Activated CD4-positive, alpha-beta T cell treated with anti-CD3 and anti-CD28 coated beads for 24 hours (primary cell): ENCODE measurements at places on chromosomes 13 and 19.

DNA sequence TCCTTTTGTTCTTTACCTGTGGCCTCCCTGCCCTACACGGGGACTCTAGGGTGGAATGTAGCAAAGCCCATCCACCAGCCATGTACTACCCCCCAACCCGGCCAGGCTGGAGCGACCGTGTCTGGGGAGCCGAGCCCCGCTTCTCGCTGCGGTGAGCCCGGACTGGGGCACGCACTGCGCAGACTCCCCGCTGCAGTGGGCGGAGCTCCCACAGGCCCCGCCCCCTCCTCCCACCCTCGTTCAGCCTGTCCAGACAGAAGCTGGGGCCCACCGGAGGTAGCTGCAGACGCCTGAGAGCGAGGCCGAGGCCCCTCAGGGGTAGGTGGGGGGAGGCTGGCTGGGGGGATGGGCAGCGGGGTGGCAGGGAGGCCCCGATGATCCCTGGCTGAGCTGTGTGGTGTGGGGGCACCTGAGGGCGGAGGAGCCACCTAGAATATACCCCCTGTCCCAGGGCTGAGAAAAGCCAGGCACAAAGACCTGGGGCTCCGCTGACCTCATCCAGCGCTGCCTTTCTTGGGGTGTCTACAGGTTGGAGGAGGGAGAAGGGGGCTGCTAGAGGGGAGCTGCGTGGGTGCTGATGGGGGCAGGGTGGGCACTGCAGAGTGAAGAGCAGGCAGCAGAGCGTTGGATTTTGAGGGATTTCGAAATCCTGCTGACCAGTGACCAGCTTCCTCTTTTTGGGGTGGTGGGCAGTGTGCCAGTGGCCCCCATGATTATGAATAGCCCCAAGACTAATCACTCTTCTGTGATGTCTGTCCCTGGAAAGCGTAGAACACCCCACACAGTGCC is 17.3 kb downstream of the PLD3 start:
- peak; percentile 55 for DNase-seq

GRCh38 chr13:31038834-31039552 is 106.5 kb downstream of the TEX26 start:
- no peak for DNase-seq

GRCh38 chr19:21084343-21084742 is 2.3 kb downstream of the ZNF714 start:
- DNase-seq = no peak

DNA sequence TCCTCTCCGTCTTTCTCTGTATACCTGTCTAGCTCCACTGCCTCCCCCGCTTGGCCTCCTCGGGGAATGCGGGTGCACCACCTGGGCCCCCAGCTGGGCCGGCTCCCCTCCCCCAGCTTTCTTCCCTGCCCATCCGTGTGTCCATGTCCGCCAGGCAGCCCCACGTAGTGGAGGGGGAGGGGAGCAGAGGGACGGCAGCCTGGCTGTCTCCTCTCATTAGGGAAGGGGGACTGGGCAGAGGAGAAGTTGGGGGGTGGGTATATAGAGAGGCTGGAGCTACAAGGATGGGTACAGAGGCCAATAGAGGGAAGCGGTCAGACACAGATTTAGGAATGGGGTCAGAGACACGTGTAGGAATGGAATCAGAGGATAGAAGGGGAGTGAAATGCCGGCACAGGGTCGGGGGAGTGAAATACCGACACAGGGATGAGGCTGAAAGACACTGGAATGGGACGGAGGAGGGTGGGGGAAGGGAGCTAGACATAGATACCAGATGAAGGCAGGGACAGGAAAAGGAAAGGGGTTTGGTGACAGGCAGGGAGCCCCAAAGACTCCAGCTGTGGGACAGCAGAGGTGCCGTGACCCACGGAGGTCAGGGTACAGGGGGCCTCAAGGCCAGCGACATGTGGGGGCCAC is 2.8 kb downstream of the NECTIN2 start:
- no peak for DNase-seq

DNA sequence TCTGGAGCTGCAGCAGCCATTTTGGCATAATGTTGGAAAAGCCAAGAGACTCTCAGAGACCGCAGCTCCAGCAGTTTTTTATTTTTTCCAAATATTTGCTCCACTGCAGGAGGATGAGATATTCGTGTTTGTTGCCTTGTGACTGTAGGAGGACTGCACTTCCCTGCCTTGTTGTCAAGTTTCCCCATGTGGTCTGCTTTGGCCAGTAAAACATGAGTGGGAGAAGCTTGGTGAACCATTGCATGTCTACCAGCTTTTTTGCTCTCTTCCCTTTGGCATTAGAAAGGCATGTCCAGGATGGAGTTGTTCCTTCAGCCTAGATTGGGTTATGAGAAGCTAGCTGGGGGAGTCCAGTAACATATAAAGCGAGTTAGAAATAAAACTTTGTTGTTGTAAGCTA is 47.7 kb upstream of the ALOX5AP start:
- DNase-seq = no peak

DNA sequence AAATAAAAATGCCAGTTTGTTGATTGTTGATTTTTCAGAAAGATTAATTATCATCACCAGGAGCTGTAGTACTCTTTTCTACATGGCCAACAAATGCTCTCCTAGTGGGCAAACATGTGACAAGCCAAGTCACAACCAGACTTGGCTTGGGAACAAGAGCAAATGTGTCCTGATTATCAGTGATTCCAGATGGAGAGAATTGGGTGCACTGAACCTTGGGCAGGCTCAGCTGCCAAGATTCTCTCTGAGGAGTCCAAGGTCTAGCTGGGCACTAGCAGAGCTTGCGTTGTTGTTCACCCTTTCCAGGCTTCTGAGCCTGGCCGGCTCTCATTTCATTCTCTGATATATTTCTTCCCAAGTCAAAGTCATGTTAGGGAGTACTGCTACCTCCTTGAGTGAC is 27.3 kb upstream of the GPI start:
- DNase-seq = no peak

- DNase-seq = no peak
Observed at GRCh38 chr13:29964181-29964845, 113.9 kb upstream of the UBL3 start.

GRCh38 chr19:9796113-9796773 is 22.6 kb downstream of the FBXL12 start:
- peak; percentile 72 for DNase-seq

DNA sequence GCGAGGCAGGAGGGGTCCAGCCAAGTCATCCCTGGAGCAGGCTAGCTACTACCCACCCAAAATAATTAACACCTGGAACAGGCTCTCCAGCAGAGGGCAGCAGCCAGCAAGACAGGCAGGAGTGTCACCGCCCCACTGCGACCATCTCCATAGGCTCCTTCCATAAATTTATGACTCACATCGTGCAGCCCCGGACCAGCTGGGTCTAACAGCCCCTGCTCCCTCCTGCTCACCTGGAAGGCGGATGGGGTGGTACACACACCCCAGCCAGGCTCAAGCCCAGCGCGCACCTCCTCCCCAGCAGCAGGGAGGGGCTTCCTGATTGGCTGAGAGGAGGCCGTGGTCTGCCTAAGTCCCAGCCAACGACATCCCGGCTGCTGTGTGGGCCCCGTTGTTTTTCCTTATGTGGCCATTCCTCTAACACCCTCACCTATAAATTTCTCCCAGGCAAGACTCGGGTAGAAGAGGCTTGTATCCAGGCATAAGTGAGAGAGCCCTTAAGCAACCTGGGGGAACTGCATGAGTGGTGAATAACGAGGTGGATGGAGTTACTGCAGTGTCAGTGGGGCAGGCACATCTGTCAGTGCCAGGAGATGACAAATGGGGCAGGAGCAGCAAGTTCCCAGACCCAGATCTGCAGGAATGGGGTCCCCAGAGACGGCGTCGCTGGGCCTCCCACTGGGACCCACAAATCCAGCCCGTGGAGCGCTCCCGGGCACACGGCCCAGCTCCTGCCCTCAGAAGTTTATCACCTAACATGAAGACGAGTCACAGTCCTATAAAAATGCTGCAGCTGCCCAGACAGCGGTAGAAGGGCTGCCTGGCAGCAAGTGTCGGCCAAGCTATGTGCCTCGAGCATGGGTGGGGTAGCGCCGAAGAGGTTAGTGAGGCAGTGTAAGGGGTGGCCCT is 43.1 kb downstream of the CEBPG start:
- DNase-seq = peak; percentile 67

- DNase-seq = no peak
Observed at GRCh38 chr13:29125191-29125933, 305.2 kb downstream of the MTUS2 start.

DNA sequence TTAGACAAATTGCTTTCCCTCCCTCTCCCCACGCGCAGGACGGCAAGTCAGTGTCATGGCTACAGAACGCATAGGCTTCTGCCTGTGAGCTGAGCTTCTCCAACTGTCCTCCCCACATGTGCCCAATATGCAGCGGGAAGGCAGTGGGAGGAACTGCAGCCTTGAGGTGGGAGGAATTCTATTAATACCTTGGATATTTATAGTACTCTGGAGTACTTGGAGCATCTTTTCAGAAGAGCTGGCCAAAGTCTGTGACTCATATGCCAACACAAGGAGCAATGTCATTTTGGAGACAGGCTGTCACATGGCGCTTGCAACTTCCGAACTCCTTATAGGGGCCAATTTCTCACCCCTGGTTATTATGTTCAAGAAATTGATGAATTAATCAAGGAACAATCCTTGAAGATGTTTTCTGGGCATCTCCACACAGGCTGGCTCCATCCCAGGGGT is 245.0 kb upstream of the SERP2 start:
- no peak for DNase-seq

- peak; percentile 55 for DNase-seq
Observed at GRCh38 chr13:40388617-40389016, 277.8 kb downstream of the FOXO1 start.

GRCh38 chr19:4531562-4532165 is 3.4 kb downstream of the PLIN5 start:
- no peak for DNase-seq

DNA sequence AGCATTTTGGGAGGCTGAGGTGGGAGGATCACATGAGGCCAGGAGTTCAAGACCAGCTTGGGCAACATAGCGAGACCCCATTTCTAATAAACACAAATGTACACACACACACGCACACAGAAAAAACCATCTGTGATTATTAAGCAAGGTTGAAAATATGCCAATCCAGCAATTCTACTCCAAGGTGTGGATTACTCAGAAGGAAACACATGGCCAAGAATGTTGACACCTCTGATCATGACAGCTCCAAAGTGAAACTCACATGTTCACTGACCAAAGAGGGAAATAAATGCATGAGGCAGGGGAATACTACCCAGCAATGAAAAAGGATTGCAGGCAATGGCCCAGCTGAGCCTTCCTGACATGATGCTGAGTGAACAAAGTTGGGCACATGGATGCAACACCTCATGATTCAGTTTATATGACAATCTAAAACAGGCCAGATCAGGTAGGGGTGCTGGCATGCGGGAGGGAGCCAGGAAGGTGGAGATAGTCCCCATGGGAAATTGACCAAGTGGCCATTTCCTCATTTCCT is 4.4 kb downstream of the DOCK6 start:
- no peak for DNase-seq

- no peak for DNase-seq
Observed at GRCh38 chr13:99989276-99990125, 7.9 kb downstream of the ZIC2 start.

DNA sequence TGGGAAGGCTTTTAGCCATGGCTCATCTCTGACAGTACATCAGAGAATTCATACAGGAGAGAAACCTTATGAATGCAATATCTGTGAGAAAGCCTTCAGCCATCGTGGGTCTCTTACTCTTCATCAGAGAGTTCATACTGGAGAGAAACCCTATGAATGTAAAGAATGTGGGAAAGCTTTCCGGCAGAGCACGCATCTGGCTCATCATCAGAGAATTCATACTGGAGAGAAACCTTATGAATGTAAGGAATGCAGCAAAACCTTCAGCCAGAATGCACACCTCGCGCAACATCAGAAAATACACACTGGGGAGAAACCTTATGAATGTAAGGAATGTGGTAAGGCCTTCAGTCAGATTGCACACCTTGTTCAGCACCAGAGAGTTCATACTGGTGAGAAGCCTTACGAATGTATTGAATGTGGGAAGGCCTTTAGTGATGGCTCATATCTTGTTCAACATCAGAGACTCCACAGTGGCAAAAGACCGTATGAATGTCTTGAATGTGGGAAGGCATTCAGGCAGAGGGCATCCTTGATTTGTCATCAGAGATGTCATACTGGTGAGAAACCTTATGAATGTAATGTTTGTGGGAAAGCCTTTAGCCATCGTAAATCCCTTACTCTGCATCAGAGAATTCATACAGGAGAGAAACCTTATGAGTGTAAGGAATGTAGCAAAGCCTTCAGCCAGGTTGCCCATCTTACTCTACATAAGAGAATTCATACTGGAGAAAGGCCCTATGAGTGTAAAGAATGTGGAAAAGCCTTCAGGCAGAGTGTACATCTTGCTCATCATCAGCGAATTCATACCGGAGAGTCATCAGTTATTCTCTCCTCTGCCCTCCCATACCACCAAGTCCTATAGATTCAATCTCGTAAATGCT is 10.7 kb downstream of the ZNF470 start:
- DNase-seq = no peak

- no peak for DNase-seq
Observed at GRCh38 chr13:97555034-97555433, 121.1 kb downstream of the RAP2A start.

GRCh38 chr19:293436-294110 is 2.4 kb upstream of the PLPP2 start:
- DNase-seq = no peak

DNA sequence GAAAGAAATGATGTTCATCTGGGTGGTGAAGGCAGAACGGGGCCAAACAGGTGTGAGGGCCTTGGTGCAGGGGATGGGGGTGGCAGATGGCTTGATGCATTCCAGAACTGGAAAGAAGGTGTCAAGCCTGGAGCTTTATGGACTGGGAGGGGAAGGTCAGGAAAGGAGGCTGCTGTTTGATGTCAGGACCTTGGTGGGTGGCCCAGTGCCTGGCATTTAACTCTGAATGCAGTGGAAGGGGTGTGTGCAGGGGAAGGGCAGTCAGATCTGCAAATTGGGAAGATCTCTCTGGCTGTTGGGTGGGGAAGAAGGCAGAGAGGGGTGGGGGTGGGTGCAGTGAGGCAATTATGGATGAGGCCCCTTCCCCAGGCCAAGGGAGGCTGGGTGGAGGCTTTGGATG is 11.7 kb downstream of the KCTD15 start:
- no peak for DNase-seq

GRCh38 chr19:35355791-35356460 is 2.3 kb upstream of the FFAR3 start:
- no peak for DNase-seq

- DNase-seq = peak; percentile 11
Observed at GRCh38 chr13:51585696-51586095, 1.4 kb downstream of the WDFY2 start.
